ENCODE measurements at places on chromosomes 4 and X. TPM values are rescaled to one million over a fixed set of nuclear protein-coding genes. Genes with fewer than 3 reads are reported as not detected.

The C4orf51 gene
- not detected for total RNA-seq

The C4orf50 gene
- total RNA-seq = not detected

The PLP1 gene
- 4.0 TPM for total RNA-seq

DNA sequence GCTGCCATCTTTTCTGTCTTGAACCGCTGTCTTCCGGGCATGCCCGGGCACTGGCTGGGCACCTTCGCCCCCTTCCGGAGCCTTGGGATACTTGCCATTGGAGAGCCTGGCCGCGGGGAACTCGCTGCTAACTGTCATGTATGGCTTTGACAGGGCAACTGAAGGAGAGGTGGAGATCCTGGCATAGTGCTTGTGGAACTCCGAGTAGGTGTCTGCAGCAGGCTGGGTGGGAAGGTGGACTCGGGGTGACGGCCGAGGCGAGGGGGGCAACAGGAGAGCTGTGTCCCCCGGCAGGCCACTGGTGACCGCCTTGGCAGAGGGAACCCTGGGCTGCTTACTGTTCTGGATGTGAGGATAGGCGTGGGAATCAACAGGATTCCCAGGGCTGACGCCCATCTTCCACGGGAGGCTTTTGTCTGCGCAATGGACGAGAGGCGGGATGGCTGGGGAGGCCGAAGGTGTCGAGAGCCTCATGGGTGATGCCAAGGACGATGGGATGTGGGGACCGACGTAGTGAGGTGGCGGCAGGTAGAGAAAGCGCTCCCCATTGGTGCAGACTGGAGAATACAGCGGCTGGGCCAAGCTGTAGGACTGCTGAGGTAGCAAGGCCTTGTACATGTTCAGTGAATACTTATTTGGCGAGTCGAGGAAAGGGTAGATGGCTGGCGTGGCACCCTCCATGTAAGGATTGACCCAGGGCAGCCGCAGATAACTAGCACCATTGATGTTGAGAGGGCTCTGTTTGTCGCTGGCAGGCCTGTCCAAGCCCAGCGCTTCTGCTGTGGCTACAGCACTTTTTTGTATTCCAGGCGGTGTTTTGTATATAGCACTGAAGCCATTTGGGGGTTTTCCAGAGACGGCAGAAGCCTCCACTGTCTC lies 23.4 kb downstream of the BCOR start:
- DNase-seq = no peak

GRCh38 chrX:105565856-105566255 lies 256.5 kb upstream of the NRK start:
- DNase-seq = no peak

DNA sequence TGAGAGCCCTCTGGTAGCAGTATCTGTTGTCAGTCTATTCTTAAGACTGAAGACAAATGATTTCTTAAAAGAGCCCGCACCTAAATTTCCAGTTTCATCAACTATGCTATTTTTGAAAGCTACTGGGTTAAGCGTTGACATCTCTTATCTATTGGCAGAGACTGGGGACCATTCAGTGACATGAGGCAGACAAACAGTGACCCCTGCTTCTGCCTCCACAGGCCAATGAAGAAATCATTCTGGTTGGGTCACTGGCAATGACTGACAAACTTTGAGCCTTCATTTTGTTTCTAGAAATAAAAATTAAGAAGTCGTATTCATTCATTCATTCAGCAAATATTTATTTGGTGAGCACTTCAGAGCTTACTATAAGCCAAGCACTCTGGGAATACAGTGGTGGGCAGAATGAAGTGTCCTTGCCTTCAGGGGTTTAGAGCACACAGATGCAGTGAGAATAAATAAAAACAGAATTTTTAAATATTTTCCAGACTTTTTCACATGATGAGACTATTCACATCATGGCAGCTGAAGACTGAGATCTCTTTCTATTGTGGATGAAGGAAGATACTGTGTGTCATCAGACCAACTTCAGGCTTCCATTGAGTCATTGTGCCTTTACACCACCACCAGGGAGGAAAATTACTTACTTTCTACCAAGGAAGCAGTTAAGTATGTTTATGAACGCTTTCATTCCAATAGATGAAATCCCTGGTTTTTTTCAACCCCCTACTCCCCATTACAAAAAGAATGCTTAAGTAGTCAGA lies 36.0 kb downstream of the SORBS2 start:
- no peak for DNase-seq

DNA sequence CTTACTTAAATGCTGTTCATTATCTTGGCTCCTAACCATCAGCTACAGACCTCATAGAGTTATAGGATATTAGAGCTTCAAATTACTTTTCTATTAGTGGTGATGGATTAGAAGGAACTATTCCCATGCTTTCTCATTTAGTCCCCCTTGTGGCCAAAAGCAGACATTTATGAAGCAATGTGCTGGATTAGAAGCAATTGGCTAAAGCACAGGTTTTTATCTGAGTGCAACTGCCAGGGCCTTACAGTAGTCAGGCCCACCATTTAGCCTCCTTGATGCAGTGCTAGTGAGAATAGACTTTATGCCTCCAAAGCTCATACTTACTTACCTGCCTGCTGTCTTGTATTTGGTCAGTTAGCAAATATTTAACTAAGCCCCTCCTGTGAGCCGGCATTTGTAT lies 93.0 kb downstream of the TSPAN7 start:
- no peak for DNase-seq
